ENCODE measurements at places on chromosomes 5 and 9.

- no peak for DNase-seq
These were observed 39.5 kb downstream of the ADAMTS12 start for GRCh38 chr5:33852319-33852718.

DNA sequence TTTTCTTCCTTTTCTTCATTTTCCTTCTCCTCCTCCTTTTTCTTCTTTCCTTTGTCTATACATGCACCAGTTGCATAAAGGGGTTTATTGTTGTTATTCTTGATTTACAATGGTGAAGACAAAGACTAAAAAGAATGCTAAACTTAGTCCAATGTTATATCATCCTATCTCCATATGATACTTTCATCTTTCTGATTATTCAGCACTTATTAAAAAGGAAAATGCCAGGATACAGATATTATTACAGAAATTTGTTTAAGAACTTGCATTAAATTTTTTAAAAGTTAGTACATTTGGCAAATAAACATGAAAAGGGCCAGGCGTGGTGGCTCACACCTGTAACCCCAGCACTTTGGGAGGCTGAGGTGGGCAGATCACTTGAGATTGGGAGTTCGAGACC, 1074.9 kb downstream of the EFNA5 start:
- DNase-seq = no peak

- no peak for DNase-seq
These were observed 76.2 kb upstream of the COL5A1 start for GRCh38 chr9:134565316-134565915.

GRCh38 chr5:168262042-168262743, 29.3 kb upstream of the WWC1 start:
- DNase-seq = no peak

GRCh38 chr5:178327446-178327845, 94.8 kb upstream of the PHYKPL start:
- DNase-seq = no peak

GRCh38 chr9:37239224-37239859, 119.0 kb downstream of the ZCCHC7 start:
- DNase-seq = no peak

GRCh38 chr9:120757026-120757913, 35.9 kb downstream of the FBXW2 start:
- no peak for DNase-seq

DNA sequence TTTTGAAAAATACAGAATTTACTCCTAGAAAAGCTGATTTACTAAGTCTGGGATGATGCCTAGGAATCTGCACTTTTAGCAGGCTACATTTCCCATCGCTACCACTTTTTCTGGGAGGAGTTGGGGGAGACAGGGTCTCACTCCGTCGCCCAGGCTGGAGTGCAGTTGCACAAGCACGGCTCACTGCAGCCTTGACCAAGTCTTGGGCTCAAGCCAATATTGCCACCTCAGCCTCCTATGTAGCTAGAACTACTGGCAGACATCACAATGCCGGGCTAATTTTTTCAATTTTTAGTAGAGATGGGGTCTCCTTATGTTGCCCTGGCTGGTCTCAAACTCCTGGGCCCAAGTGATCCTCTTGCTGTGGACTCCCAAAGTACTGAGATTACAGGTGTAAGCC, 85.9 kb downstream of the NR6A1 start:
- DNase-seq = no peak

- peak; percentile 31 for DNase-seq
These were observed 27.3 kb downstream of the CNTFR start for GRCh38 chr9:34562135-34562745.

DNA sequence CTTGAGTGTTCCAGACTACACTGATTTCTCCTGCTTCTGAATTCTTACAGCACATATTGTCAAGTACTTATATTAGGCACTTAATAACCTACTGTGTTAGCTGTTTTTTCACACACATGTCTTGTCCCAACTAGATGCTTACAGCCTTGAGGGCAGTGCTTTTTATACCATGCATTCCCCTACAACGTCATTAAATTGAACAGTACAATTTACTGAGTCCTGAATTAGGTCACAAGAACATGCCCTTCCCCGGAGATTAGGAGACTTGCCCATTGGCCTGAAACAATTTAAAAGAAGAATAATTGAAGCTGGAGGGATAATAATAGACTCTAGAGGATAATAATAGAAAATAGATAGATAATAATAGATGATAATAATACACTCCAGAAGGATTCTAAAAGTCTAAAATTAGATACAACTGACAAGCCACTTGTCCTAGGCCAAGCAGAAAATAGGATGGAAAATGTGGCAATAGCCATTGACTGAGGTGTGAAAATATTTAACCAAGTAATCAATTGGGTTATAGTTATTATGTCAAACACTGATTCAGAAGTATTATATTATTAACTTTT, 112.6 kb upstream of the SLC12A2 start:
- DNase-seq = no peak

DNA sequence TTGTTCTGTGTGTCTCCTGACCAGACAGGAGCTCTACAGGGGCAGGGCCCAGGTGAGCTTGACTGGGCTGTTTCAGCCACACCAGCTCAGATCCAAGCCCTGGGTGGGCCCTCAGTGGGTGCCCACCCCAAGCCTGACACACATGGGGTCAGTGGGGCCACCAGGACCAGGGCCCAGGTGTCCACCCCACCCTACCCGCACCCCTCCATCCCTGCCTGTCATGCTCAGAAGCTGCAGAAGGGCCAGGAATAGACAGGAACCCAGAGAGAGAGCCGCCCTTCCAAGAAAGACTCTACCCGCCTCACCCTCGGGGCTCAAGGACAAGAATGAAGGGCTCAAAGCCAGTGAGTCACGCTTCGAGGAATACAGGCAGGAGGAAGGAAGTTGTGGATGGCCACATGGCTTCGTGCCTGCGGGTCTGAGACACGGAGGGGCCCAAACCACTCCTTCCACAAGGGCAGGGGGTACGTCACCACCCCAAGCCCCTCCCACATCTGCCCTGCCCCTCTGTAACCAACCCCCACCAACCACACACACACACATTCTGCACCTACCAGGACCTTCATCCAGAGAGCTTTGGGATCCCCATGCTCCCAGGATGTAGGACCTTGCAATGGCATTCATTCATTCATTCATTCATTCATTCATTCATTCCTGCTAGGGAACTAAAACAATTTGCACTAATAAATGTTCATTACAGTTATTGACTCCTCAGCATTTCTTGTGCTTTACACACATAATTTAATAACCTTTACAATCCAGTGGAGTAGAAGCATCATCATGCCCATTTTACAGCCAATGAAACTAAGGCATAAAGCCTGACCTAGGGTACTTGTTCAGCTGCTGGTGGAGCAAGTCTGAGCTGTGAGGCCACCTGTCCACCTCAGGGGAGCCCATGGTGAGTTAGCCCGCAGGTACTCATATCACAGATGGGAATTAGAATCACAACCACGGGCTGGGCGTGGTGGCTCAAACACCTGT, 55.9 kb upstream of the STXBP1 start:
- peak; percentile 43 for DNase-seq

- DNase-seq = no peak
These were observed 352.2 kb downstream of the PLK2 start for GRCh38 chr5:58107704-58108103.

- no peak for DNase-seq
These were observed 228.4 kb downstream of the ATPSCKMT start for GRCh38 chr5:10021248-10021647.

- no peak for DNase-seq
These were observed 17.2 kb downstream of the SGTB start for GRCh38 chr5:65704621-65705239.

- DNase-seq = no peak
These were observed 175.1 kb downstream of the HCN1 start for GRCh38 chr5:45521067-45521466.

DNA sequence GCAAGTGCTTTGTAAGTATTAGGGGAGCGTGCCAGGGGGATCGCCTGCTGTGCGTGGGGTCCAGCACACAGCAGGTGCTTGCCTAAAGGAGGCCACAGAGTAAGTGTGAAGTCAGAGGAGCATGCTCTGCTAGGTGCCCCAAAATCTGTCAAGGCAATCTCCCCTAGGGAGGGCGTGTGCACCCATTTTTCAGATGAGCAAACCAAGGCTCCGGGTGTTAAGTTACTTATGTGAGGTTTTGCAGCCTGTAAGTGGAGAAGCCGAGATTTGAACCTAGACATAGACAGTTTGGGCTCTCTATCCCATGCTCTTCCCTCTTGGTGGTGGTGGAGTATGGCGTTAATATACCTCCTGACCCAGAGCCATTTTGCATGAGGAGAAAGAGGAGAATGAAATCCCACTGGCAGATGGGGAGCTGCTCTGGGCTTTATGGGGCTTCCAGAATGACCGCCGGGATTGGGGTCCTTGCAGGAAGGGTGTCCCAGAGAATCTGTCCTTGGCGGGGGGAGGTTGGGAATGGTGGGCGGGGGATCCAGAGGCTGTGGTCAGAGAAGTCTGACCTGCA, 14.1 kb downstream of the NDST1 start:
- no peak for DNase-seq

GRCh38 chr5:175921061-175921730, 46.9 kb downstream of the THOC3 start:
- DNase-seq = no peak

DNA sequence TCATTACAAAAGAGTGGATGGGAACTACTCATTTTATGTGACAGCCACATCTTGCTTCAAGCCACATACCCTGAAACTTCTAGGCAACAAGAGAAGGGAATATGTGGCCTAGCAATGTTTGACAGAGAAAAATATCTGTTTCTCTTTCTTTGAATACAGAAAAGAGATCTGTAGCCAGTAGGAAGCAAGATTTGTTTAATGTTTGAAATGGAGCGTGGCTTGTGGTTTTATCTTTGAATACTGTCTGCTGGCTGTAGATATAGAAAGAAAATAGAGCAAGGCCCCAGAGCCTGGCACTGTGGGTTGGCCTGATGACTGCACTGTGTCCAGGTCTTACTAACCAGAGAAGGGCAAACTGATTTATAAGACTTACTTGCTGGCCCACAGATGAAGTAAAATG, 133.8 kb downstream of the ARHGEF28 start:
- DNase-seq = no peak

DNA sequence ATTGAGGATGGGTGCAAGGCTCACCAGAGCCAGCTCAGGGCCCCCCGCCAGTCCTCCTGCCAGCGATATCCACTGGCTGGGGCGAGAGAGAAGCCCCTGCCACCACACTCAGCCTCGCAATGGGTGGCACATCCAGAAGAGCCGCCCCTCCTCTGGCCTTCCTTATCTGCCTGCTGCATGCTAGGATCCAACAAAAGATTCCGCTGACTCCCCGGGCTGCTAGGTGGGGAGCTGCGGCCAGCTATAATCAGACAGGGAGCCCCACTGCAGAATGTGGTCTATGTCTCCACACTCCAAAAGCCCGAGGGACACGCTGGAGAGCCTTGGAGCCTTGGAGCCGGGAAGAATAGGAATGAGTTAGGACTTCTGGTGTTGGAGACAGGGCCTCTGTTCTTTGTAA, 32.8 kb downstream of the COL23A1 start:
- DNase-seq = no peak

- no peak for DNase-seq
These were observed 16.6 kb downstream of the OTULINL start for GRCh38 chr5:14598225-14598624.

DNA sequence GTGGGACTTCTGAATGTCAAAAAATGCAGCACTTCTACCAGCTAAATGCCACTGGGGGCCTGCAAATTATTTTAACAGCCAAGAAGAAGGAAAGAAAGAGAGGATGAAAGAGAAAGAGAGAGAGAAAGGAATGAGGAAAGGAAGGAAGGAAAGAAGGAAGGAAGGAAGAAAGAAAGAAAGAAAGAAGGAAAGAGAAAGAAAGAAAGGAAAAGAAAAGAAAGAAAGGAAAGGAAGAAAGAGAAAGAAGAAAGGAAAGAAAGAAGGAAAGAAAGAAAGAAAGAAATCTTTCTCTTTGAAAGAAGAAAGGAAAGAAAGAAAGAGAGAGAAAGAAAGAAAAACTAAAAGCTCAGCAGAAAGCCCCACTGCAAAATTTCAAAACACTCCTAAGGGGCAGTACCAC, 69.2 kb upstream of the SV2C start:
- DNase-seq = no peak

GRCh38 chr5:88094403-88094802, 174.2 kb downstream of the TMEM161B start:
- no peak for DNase-seq

DNA sequence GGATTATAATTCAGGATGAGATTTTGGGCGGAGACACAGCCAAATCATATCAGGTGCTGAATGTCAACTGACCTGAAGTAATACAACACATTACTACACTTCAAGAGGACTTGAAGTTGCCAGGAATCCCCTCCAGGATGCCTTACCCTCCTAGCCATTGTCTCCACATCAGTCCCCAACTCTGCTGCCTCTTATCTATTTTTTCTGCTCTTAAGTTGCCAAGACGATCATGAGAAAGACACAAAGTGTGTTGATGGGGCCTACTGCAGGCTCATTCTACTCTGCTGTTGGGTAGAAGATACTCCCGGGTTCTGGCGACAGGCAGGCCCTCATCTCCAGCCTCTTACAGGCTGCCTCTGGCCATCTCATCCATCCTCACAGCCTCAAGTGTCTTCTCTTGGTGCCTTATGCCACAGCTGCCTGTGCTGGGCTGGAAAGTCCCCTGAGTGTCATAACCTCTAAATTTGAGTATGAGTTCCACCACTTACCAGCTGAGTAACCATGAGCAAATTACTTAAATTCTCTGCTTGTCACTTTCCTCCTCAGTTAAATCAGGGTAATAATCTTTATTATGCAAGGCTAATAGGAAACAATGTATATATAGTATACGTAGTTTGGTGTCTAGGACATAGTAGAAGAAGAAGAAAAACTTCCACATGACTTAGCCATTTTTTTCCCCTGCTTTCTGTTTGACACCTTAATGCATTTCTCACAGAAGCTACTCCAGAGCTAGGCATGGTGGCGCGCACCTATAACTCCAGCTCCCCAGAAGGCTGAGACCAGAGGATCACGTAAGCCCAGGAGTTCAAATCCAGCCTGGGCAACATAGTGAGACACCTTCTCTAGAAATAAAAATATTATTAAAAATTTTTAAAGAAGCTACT, 73.0 kb upstream of the SNX2 start:
- no peak for DNase-seq

GRCh38 chr5:139190125-139190524, 8.0 kb downstream of the SIL1 start:
- no peak for DNase-seq

- DNase-seq = no peak
These were observed 84.5 kb downstream of the FGF1 start for GRCh38 chr5:142601432-142601831.

GRCh38 chr5:110873773-110874437, 135.1 kb downstream of the SLC25A46 start:
- DNase-seq = no peak

- DNase-seq = no peak
These were observed 51.7 kb downstream of the JADE2 start for GRCh38 chr5:134577022-134577795.

DNA sequence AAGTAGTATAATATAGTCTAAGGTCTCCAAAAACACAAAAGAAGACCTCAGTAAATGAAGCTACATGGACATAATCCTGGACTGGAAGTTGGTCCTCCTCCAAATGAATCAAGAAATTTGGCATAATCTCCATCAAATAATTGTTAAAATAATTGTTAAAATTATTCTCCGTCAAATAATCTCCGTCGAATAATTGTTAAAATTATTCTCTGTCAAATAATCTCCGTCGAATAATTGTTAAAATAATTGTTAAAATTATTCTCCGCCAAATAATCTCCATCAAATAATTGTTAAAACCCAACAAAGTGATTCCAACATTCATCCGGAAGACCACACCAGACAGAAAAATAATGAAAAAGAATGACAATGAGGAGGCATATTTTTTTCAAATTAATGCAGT, 130.6 kb downstream of the ADAMTS2 start:
- no peak for DNase-seq
